HT-29 (cell line): ENCODE measurements at places on chromosomes 11 and 22. TPM values are rescaled to one million over a fixed set of nuclear protein-coding genes. Genes with fewer than 3 reads are reported as not detected.

GRCh38 chr11:375065-376025 lies 6.0 kb downstream of the B4GALNT4 start:
- DNase-seq: no peak

DNA sequence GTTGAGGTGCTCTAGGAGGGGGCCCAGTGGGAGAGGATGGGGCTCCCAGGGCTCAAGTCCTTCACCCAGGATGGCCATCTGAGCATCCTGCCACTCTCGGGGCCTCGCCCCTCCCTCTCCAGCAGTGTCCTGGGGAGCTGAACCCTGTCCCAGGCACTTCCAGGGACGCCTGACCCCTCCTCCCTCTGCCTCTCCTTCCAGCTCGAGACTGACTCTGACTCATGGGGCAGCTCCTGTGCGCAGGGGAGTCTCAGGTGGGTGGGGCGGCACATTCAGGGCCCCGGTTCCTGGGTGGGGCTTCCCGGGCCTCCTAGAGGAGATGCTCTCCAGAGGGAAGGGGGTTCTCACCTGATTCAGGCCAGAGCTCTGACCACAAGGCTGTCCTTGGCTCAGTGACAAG lies 77.1 kb upstream of the IGLL5 start:
- no peak for DNase-seq

DNA sequence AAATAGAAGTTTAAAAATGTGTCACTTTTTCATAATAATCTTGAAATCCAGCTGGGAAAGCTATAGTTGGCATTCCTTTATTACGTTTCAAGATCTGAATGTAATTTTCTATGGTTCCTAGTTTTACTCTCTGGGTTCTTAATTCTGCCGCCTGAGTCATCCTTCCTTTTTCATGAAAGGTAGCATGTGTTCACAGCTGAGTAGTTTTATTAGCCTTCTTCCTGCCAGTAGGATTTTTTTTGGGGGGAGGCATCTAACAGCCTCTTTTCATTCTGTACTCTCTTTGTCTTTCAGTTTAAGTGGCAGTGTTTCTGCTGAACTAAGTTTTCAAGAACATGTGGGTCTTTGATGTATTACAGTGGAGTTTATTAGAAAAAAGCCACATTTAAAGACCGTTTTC lies 36.5 kb downstream of the OR2AG2 start:
- no peak for DNase-seq

The C11orf52 gene
- total RNA-seq: 4.3 and 6.3 TPM in 2 replicates

The SYCE3 gene
- not detected in 2 replicates for total RNA-seq

DNA sequence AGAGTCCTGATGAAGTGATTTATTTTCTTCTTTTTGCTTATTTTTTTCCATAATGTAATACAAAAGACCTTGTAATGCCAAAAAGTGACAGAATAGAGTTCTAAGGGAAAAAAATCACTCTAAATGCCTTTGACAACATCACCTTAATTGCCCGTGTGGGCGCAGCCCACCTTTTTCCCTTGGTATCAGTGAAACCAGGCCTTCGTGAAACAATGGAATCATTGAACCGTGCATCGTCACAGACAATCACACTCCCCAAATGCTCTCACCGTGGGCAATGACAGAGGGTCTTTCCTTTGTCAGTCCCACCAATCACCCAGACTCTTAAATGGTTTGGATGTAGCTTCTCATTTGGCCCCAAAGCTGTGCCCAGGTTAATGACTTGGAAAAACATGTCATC lies 9.6 kb upstream of the SLC6A5 start:
- DNase-seq: no peak

The CDHR5 gene
- 11.9 and 12.1 TPM in 2 replicates for total RNA-seq

DNA sequence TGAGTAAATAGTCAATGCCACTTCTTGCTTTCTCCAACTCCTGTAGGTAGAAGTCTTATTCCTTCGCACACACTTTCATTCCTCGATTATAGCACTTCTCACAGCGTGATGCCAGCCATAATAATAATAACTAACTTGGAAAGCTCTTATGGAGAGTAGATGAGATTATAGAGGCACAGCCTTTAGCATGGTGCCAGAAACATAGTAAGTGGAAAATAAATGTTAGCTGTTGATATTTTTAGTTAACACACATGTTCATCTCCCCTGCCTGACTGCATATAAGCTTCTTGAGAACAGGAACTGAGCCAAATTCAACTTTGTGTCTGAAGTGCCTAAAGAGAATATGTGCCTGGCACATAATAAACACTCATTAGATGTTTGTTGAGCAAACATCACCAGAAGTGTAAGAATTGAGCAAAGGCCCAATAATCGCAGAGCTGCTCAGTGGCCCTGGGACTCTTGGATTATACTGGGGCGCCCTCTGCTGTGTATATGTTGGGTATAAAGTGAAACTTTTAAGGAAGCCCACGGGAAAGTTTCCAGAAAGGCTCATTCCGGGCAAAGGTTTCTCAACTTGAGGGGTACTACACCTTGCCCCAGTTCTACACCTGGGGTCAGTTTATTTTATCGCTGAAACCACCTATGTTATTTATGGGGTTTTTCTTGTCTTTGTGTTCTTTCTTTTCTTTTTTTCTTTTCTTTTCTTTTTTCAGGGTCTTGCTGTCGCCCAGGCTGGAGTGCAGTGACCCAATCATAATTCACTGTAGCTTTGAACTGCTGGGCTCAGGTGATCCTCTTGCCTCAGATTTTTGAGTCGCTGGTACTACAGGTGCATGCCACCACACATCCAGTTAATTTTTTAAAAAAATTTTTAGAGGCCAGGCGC lies 22.3 kb downstream of the SLN start:
- DNase-seq: peak; percentile 75
